ENCODE measurements at places on chromosomes 1 and 21.

DNA sequence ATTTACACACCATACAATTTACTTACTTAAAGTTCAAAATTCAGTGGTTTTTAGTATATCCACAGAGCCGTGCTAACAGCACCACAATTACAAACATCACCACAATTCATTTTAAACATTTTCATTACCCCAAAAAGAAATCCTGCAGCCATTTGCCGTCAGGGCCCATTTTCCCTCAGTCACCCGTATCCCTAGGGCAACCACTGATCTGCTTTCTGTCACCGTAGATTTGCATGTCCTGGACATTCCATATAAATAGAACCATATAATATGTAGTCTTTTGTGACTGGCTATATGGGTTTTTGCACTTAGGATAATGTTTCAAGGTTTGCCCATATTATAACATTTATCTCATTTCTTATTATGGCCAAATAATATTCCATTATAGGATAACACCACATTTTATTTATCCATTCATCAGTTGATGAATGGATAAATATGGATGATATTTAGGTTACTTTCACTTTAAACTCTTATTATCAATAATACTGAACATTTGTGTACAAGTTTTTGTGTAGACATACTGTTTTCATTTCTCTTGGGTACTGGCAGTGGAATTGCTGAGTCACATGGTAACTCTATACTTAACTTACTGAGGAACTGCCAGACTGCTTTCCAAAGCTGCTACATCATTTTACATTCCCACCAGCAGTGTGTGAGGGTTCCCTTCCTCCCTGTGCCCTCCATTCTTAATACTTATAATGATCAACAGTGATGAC lies 68.9 kb downstream of the ST3GAL3 start:
- no peak for DNase-seq

GRCh38 chr1:12620488-12620865 lies 2.5 kb upstream of the DHRS3 start:
- no peak for DNase-seq

- DNase-seq: no peak
Measured at GRCh38 chr1:112359961-112360767, 35.9 kb upstream of the CTTNBP2NL start.

DNA sequence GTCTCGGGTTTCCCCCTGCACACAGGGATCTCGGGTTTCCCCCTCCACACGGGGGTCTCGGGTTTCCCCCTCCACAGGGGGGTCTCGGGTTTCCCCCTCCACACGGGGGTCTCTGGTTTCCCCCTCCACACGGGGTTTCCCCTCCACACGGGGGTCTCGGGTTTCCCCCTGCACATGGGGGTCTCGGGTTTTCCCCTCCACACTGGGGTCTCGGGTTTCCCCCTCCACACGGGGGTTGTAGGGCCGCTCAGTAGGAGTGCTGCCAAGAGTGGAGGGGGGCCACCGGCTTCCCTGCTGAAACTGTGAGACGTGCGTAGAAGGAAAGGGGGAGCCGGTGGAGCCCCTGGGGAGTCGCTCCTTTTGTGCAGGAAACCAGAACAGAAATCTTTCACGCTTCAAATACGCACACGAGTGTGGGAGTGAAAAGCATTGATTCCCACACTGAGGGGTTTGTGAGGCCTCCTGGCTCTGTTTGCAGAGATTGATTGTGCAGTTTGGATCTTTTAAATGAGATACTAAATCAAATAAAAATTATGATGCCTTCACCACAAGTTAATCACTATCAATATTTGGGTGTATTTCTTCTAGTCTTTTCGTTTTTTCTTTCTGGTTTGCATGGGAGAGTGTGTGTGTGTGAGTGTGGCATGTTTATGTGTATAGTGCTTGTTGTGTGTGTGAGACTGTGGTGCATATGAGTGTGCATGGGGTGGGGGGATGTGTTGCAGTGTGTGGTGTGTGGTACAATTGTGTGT lies 54.3 kb upstream of the TRAPPC10 start:
- no peak for DNase-seq

GRCh38 chr1:41293779-41294178 lies 51.7 kb upstream of the SCMH1 start:
- DNase-seq: no peak

DNA sequence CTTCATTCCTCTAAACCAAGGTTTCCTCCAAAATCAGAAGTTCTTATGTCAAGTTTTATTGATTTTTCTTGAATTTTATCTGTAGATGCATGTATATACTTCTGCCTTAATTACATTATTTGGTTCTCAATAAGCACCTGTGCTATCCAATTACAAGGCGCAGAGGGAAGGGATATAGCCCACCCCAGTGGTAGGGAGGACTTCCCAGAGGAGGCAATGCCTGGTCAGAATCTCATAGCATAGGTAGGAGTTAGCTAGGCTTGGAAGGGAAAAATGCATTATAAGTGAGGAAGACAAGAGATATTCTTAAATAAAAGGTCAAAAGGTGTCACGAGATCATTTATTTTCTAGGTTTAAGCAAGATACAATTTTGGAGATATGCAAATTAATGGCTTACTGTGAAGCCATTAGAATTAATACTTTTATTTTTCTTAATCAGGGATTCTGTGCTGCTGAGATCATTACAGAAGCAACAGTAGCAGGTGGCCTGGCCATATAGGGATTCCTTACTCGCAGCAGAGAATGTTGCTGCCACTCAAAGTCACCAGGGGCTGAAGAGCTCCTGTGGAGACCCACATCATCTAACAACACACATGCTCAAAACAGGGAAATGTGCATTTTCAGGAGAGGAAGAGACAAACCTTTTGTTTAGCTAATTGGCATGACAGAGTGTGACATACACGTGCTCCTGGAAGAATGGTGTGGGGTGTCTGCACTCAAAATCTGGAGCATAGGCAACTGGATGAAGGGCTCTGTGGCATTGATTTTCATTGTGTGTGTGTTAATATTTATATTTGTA lies 178.3 kb downstream of the ATG4C start:
- DNase-seq: no peak

DNA sequence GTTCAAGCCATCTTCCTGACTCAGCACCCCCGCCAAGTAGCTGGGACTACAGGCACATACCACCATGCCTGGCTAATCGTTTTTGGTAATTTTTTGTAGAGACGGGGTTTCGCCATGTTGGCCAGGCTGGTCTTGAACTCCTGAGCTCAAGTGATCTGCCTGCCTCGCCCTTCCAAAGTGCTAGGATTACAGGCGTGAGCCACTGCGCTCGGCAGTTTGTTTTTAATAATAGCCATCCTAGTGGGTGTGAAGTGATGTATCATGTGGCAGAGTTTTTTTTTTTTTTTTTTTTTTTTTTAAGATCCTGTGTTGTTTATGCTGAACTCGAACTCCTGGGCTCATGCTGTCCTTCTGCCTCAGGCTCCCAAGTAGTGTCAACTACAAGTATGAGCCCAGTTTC lies 51.8 kb downstream of the SPEN start:
- no peak for DNase-seq

DNA sequence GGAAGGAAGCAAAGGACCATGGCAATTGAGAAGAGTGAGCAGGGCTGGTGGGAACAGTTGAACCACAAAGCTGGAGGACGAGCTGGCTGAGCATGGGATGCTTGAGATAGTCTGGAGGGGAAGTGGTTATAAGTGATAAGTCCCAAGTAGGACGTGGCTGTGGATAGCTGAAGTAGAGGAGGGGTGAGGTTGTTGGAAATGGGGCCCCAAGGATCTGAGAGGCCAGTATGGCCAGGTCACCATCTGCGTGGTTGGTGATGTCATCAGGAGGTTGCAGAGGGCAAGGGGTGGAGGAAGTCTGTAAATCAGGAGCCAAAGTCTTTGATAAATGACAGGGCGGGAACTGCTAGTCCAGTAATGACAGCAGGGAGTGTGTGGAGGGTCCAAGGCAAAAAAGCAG lies 11.0 kb upstream of the REN start:
- no peak for DNase-seq

Data from GM12864 (cell line).